Upper lobe of left lung (tissue), 6 donors: ENCODE measurements at places on chromosomes 4 and X. TPM values are rescaled to one million over a fixed set of nuclear protein-coding genes. Genes with fewer than 3 reads are reported as not detected.

RHOXF1 gene
- total RNA-seq: 2.5 TPM

DNA sequence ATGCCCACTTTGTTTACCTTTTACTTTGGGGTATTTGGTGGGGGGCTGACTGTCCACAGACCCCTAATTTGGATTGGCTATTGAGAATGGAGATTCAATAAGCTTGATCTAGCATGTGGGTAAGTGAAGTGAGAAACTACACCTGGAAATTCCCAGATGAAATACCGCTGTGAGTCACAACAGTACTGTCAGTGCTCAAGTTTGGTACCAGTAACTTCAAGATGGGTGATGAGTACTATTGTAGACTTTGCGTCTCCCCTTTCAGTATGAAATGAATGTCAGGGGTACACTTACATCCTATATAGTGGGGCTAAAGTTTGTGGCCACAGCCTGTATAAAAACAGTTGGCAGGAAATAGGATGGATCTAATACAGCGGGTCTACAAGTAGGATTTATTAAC is 33.3 kb downstream of the HMGN5 start:
- DNase-seq: no peak

TMPRSS11B gene
- total RNA-seq: not detected

GRCh38 chr4:123994917-123995316 is 598.3 kb downstream of the SPRY1 start:
- no peak for DNase-seq

GPRASP1 gene
- 3.5 TPM for total RNA-seq

ASMT gene
- 2.2 TPM for total RNA-seq

ERCC6L gene
- 0.44 TPM for total RNA-seq

DNA sequence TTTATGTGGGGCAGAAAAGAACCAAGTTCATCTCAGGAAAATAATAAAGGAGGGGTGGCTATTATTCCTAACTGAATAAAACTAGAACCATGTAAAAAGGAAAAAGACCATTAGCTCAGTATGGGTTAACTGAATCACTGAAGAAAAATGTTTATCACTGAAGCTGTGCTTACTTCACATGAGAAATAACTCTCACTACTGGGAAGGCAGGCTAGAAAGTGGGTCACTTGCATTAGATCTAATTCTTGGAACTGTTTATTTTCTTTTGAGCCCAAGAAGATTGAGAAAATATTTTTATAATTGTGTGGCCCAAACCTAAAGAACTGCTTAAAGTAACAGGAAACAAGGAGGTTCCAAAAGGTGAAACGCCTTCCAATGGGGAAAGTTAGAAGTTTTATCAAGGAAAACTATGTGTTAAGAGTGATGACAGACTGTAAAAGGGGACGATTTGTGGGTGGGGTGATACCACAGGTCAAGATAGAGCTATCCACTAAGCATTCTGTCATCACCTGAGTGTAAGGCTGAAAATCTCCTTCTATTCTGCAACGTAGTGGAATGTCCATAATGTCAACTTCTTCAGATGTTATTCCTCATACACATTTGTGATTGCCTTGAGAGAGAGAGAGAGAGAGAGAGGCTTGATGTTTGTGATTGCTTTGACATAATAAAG is 1083.5 kb downstream of the PCDH7 start:
- no peak for DNase-seq

DNA sequence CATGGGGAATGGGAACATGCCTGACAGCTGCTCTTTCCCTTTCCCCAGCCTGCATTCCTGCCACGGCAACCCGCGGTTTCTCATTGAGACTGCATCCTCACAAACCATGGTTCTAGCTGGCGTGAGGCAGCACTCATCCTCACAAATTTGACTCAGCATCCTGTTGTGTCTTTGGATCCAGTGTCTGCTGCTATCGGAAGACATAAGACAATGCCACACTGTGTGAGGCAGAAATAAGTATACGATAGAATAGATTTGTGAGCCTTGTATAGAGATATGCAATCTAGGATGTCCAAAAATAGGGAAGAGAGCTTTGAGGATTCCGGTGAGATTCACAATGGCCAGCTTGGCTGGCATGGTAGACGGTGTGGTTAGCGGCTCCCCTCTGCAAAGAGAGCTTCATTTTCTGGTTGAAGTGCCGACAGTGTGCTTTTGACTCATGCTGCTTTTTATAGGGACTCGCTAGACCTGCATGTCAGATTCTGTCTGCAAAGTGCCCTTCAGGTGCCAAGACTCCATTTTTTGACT is 161.3 kb upstream of the PSAPL1 start:
- no peak for DNase-seq

DNA sequence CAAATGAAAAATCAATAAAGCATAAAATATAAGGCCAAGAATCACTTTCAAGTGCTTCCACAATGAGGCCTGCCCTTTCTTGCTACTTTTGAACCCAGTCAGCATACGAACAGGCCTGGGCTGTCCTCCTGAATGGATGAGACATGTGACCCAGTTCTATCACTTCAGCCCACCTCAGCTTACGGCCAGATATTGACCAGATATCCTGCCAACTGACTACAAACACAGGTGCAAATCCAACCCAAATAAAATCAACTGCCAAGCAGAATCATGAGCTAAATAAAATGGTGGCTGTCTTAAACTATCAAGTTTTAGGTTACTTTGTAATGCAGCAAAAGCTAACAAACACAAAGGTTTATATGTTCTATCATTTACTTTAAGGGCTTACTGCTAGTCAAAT is 53.7 kb downstream of the PDS5A start:
- no peak for DNase-seq

- no peak for DNase-seq
Measured at GRCh38 chr4:74374128-74374527, 9.2 kb downstream of the EREG start.

DNA sequence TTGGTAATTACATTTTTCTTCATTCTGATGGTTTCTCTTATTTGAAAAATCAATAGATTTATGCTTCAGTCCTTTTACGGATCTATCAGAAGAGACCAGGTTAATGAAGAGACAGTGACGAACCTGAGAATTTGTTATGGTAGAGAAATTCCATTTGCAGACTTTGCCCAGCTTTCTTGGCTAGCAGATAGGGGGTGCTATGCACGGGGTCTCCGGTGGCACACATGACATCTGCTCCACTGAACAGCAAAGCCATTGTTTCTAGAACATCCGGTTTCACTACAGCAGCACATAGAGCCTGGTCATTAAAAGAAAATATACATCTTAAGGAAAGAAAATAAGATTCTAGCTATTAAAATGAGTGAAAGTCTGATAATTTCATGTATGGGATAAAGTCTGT is 85.1 kb downstream of the ARAP2 start:
- no peak for DNase-seq

GRCh38 chr4:154004507-154005170 is 215.8 kb upstream of the SFRP2 start:
- DNase-seq: no peak

DOCK11 gene
- 44.8 TPM for total RNA-seq

GRCh38 chr4:100117750-100118149 is 72.5 kb downstream of the DDIT4L start:
- DNase-seq: no peak

DNA sequence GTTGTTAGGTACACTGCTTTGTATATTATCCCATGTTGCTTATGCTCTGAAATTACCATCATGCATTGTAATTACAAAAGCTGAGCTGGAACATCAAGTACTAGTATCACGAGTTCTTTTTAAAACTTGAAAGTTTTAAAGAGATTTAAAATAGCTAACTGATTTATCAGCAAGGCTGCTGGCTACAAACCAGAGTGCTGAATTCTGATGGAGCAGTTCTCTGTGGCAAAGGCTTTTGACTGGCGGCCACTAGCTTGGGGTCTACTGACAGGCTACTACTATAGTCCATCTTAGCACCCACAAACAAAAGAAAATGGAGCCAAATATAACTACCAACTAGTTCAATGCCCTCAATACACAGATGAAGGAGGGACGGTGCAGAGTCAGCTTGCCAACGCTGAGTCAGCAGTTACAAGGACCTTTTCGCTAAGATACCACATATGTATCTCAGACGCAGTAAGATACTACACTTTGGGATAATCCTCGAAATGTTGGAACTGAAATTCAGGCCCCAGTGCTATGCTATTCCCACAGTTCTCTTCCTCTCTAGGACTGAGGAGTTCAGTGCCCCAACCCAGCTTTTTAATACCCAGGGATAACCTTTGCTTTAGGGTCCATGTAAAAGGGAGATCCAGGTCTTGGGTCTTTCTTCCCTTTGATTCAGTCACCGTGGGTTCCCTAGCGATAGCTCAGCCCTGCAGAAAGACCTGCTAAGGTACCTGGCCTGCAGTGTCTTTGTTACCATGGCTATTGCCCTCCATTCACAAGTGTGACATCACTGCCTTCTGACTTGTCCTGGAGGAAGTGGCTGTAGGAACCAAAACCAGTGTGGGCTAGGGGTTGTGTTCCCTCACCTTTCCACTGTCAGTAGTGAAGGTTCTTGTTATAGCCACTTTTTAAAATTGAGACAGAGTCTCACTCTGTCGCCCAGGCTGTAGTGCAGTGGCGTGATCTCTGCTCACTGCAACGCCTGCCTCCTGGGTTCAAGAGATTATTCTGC is 22.8 kb downstream of the MFAP3L start:
- no peak for DNase-seq

MAGEB3 gene
- total RNA-seq: not detected

DNA sequence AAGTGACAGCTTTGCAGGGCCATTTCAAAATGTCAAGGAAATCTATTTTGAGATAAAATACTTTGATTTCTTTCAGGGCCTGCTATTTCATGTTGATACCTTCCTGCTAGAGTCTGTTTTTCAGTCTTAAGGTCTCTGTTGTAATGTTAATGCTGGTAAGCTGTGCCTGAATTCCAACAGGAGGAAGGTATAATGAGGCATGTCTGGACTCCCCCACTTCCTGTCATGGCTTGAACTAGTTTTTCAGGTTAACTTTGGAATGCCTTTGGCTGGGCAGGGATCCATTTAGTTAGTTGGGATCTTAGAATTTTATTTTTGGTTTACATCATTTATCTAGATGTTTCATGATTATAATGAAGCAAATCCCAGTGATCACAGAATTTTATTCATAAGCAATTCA is 279.0 kb downstream of the CFAP47 start:
- DNase-seq: no peak

RXFP1 gene
- total RNA-seq: 5.5 TPM

GRCh38 chrX:149010013-149010852 is 494.9 kb downstream of the IDS start:
- DNase-seq: no peak

GRCh38 chrX:139293991-139294390 is 236.5 kb upstream of the F9 start:
- no peak for DNase-seq

DNA sequence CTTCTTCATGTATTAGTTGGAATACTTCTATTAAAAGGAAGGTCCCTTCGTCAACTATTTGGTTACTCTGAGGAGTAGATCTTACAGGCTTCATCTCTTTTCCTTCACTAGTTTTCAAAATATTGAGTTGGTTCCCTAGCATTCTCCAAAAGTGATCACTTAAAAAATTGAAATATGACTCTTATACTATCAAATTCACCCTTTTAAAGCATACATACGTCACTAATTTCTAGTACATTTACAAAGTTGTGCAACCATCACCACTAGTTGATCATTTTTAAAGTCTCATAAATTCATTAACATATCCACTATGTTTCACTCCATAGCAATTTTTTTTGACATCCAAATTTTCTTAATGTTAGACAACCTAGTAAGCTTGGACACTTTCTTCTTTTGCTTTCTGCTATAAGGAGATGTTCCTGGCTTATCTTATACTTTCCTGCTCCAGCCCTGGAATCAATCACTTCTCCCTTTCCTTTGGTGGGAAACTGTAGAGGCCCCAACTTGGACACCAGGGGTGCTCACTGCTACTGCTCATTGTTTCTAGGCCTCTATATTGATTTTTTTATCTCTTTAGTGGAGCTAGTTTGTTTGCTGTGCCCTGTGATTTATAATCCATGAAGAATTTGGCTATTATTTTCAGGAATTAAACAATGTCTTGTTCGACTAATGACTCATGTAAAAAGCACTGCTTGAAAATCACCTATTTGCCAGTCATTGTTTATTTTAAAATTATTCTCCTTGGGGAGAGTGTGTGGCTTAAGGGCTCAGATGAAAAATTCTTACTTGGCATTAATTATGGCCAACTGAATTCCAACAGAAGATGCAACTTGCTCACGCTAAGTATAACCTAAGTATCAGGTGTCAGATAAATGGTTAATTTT is 4.0 kb upstream of the ZFX start:
- DNase-seq: no peak

DNA sequence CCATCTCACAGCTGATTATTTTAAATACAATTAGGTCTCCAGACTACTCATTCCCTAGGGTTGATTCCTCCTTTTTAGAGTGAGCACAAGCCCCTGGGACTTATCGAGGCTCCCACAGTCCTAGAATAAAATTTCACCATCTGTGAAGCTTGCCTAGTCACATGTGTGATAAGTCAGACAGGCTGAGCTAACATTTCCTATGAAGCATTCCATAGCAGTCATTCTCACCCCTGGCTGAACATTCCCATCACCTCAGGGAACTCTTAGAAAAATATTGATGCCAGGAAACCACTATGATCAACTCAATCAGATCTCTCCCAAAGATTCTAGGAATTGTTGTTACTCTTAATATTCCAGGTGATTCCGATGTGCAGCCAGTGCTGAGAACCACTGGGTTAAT is 37.7 kb downstream of the ARHGEF9 start:
- DNase-seq: no peak
